ENCODE measurements at places on chromosomes 11 and 22.

DNA sequence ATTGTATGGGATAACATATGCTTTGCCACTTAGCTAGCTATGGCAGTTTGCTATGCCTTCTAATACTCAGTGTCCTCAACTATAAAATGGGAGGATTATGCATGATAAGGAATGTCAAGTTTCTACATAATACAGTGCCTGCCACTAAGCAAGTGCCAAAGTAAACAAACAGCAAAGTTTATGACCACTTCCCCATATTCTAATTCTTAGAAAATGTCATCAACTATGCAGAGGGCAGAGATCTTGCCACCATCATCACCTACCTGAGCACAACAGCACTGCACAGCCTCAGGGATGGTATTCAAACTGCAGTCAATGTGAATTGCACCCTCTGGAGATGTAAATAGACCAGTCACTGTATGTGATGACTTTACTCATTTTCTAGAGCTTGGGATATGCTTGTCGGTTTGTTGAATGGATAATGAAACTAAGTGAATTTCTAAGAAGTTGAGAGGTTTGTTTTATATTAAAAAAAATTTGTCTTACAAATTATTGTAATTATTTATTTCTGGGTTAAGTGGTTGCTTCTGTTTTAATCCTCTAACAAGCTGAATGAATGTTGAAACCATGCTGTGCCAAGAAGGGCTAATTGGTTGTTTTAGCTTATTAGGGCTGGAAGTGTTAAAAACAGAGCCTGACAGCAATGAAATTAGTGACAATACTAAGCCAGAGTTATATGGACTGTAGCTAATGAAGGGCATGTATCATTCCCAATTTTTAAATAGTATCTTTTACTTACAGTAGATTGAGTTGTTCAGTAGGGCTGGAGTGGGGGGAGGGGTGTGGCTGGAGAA, 398.4 kb downstream of the CNTN5 start:
- no peak for DNase-seq

DNA sequence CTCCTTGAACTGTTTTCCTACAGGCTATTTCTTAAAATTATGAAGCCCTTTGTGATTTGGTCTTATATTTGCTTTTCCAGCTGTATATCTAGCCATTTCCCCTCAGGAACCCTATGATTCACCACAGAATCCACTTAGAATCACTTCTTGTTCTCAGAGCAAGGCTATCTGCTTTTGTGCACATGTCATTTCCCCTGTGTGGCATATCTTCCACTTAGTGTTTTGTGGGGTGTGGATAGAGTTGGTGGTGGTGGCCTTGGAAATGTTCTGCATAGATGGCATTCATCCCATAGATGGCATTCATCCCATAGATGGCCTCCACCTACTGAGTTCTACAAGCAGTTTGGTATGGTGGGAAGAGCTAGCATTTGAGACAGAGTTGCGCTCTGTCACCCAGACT, 44.7 kb downstream of the SWAP70 start:
- DNase-seq: no peak

DNA sequence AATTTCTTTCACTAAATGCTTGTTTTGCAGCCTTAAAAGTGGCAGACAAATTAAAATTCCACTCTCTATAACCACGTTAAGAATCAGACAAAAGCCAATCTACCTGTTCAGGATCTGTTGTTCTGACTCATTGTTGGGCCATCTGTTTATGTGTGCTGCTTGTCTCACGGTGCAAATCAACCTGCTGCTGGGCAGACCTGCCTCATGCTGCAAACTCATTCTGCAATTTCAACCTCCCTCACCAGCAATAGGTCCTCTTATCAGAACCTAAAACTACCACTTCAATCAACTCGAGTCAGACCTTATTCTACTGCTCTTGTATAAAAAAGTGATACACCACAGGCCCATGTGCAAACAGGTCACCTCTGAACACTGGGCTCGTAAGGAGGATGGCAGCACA, 75.1 kb downstream of the LARGE2 start:
- no peak for DNase-seq

GRCh38 chr11:121321614-121322243, 29.2 kb downstream of the SC5D start:
- DNase-seq: peak; percentile 53

DNA sequence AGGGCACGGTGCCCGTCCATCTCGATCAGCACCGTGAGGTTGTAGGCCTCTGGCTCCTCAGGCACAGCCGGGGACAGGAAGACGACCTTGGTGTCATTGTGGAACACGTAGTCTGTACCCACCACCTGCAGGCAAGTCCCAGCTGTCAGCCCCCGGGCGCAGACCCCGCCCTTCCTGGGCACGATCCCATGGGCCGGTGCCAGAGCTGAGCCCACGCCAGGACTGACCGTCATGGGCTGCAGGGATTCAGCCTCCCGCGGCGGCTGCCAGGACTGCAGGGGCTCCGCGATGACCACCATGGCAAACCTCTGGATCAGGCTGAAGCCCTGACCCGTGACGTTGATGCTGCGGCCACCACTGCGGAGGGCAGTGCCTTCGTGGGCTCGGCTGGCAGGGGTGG, 11.8 kb upstream of the MAPK11 start:
- DNase-seq: no peak

DNA sequence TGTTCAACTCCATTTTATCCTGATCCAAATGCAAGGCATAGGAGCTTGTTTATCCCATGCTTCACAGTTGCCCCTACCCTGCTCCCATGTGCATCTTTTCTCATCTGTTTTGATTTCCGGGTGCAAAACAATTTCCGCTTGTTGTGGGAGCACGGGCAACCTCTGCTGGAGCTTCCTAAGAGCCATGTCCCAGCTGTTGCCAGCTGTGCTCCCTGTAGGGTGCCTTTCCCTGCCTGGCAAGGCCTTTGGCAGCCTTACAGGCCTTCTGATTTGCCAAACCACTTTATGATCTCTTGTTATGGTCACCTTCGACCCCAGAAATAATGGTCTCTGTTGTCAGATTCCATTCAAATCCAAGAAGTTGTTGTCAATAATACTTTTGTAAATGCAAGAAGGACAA, 1038.5 kb downstream of the OPCML start:
- no peak for DNase-seq

- no peak for DNase-seq
These were observed 48.4 kb downstream of the PDE2A start for GRCh38 chr11:72625691-72626413.

DNA sequence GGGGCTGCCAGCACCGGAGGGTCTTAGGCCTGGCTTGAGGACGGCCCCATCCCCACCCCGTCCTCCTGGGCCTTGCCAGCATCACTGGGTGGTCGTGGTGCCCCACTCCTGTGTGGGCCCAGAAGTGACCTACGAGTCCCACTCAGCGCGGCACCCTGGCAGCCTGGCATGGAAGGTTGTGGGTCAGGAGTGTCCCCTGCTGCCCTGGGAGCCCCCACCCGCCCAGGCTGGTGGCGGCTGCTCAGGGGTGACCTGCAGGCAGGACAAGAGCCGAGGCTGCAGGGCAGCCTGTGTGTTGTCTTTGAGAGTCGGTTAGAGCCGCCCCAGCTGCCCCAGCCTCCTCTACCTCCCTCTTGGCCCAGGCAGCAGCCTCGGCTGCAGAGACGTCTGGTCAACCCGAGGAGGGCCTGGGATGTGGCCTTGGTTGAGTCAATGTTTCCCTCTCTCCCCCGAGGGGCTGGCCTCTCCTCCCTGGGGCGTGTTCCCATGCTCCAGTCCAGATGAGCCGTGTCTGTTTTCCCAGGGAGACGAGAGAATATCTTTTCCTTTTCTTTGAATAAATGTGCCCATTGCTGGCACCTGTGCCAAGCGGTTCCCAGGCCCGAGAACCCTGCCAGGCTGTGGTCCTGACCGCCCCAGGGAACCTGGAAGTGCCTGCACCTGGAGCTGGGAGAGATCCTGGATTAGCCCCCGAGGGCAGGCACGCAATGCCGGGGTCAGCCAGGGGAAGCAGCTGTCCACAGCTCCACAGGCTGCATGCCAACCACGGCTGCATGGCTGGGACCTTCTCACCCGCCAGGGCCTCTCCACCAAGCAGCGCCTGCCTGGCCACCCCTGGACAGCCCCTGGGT, 35.7 kb upstream of the MUC5AC start:
- no peak for DNase-seq

- no peak for DNase-seq
These were observed 36.6 kb downstream of the RPL27A start for GRCh38 chr11:8719211-8719649.
